ENCODE measurements at places on chromosomes 12 and 14. TPM values are rescaled to one million over a fixed set of nuclear protein-coding genes. Genes with fewer than 3 reads are reported as not detected.

DNA sequence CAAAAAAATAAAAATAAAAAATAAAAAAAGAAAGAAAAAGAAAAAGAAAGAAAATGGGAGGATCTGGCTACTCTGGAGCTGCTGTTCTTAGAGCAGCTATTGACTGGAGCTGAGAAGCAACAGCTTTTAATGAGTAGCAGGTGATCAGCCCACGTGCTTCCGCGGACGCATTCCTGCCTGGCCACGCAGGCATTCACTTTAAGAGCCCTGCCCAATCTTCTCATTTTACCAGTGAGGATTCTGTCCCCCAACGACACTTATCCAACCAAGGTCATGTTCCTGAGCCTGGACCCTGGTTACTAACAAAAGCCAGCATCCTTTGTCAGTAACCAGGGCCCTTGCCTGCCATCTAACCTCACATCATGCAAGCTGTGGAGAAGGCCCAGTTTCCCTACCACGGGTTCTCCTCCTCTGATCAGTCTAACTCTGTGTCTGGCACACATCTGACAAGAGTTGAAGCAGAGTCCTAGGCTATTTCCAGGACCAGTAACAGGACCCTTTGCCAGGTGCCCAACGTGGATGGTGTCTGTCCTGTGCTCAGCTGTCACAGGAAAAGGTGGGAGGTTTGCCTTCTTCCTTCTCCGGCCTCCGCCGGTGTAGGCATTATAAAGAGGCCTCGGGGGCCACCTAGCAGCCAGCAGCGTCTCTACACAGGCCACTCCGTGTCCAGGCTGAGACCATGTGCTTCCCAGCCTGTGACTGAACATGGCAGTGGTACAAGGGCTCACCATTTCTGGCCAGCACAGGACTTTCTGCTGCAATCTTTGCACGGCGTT lies 60.9 kb upstream of the GPATCH2L start:
- DNase-seq = no peak

DNA sequence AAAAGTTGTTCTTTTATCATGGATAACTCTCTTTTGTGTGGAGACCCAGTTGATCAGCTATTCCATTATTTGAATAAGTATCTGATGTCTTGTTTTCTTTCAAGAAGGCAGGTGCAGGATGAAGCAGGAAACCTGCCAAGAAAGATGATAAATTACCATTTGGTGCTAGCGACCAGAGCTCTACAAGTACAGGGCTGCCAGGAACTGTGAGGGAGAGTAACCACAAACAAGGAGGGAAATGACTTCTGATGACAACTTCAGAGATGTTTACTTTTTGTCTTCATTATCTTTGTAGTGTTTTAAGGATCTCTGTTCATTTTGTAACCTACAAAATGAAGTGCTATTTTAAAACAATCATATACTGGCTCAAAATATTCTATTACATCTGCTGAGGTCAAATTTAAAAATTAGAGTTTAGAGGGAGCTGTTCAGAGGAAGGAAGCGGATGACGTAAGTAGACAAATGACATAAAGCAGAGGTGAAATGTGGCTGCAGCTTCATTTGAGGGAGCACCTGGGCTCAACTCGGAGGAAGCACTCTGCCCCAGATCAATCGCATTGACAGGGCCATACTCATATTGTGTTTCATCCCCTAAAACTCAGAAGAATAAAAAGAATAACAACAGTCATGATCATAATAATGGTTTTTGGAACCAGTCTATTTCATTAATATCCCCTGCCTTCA lies 226.8 kb downstream of the C12orf42 start:
- no peak for DNase-seq

- no peak for DNase-seq
Observed at GRCh38 chr12:7498809-7499208, 4.8 kb downstream of the CD163 start.

- DNase-seq = no peak
Observed at GRCh38 chr12:75683220-75683619, 171.8 kb upstream of the KRR1 start.

- no peak for DNase-seq
Observed at GRCh38 chr12:22285846-22286245, 48.7 kb downstream of the ST8SIA1 start.

DNA sequence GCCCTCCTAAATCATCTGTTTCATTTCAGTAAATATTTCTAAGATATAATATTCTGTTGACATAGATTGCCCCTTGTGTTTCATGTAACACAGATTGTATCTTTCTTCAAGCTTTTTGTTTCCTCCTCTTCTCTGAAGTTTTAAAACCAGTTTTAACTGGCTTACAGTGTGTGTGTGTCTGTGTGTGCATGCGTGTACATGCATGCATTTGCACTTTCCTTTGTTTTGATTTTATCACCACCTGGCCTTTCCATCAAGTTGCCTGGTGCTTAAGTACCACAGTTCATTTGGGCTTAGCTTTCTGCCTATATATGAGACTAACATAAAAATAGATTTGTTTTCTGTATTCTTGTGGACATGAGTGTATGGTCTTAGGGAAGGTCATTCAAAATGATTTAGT lies 31.9 kb downstream of the ETNK1 start:
- no peak for DNase-seq

DNA sequence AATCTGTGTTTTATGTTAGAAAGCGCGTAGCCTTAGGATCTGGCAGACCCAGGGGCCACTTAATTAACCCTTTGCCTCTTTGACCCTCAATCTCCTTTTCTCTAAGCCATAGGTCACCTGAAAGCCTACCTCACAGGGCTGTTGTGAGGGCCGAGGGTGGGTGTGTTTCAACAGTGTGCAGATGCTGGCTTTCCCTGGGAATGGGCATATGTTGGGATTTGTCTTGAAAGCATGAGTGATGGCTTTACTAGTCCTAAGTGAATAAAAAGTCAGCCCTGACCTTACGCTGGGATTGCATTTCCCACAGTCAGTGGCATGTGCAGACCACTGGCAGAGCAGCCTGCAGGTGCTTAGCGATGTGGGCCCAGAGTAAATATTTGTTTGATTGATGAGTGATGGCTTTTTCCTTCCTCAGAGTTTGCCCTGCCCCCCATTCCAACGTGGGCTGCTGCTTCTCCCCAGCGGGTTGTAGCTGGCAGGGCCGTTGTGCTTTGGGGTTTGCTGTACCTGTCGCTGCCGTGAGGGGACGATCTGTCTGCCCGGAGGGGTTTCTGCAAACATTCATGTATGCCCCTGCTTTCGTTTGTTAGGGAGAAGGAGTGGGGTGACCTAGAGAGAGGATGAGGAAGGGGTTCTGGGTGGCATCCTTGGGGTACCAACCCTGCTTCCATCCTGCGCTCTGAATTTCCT lies 31.5 kb downstream of the MEG3 start:
- DNase-seq = no peak

DNA sequence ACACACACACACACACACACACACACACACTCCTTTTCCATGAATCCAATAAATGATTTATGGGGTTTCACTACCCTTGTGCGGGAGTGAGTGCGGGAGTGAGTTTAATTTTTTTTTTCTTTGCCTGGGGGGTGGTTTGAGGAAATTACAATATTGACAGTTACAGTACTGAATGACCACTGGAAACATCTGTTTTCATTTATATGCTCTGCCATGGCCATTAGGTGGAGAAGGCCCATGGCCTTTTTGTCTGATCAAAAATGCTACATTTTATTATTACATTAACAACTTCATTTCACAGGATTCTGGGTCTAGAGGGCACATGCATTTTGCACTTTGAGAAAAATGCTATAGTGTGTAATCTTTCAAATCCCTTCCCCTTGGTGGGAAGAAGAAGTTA lies 5.9 kb downstream of the TBX3 start:
- no peak for DNase-seq

GRCh38 chr12:73678335-73678734 lies 859.3 kb upstream of the ATXN7L3B start:
- no peak for DNase-seq

DNA sequence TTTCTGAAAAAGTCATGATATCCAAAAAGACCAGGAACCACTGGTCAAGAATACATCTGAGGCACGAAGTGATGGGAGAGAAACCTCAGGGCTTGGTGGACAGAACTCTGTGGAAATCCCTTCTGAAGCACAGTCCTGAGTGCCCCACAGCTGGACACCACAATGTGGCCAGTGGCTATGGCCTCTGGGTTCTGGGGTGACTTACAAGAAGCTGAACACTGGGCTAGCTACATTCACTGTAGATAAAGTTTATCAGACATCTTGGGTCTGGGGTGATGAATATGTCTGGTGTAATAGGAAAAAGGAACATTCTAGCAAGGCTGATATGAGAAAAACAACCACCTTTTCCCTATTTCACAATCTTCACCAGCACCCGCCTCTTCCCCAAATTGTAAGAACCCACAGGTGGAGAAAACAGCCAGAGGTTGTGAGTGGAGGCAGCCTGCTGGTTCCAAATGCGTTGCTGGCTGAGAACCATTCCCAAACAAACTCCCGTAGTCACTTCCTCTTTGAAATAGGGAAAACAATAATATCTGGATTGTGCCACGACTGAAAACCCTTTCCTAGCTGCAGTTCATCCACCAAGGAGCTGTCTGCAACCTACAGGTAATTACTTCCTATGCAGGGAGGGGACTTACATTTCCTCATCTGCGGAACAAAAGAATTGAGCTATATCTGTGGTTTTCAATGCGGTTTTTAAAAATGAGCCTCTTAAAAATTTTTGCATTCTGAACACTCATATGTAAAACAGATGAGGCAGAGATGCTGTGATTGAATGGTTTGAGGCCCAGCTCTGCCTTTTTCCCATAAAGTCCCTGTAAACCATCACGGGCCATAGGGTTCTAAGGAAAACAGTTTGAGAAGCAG lies 193.6 kb downstream of the SLC41A2 start:
- DNase-seq = no peak

DNA sequence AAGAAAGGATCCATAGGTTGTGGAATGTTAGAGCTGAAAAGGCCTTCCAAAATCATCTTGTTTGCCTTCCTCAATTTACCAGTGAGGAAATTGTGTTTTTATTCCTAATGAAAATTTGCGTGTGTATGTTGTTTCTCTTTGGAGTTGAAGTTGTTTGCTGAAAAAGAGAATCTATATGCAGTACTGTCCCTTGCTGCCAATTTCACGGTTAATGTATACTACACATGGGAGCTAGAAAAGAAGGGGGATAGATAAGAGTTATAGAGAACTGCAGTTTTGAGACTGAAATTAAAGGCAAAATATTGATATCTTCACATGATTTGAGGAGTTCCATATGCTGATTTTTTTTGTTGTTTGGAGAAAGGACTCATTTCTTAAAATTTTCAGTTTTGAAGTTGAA lies 62.0 kb upstream of the LRTM2 start:
- no peak for DNase-seq

GRCh38 chr14:34722723-34723545 lies 8.5 kb upstream of the CFL2 start:
- peak; percentile 58 for DNase-seq

DNA sequence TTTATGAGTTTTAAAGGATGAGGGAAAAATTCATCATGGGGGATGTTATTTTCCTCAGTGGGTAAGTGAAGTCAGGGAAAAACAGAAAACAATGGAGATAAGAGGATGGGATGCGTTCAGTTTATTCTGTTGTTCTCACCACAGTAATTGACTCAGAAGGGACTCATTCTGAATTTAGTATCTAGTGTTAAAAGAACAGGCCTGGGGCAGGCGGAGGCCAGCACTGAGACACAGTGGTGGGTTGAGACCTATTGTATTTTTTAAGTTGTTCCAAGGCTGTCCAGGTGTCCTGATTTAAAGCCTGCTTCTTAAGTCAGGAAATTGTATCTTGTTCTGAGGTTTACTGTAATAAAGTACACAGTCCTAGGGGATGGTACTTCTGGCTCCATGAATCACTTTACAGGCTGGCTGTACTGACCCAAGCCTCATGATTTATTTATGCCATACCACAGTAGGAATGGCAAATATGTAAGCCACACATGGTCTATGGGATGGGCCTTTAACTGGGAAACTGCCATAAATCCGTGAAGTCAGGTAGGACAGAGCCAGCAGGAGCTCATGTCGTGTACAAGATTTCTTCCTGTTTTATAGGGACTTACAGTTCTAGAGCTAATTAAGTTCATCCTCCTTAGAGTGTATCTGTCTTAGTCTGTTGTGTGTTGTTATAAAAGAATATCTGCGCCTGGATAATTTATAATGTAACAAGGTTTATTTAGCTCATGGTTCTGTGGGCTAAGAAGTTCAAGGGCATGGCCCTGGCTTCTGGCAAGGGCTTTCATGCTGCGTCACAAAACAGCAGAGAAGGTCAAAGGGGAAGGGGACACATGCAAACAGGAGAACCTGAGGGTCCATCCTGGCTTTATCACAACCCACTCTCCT lies 244.1 kb downstream of the FBXL14 start:
- peak; percentile 43 for DNase-seq

GRCh38 chr12:124745891-124746570 lies 117.6 kb downstream of the SCARB1 start:
- peak; percentile 96 for DNase-seq

Gene HOXC13
- polyA plus RNA-seq = not detected

Gene FGF23
- not detected for polyA plus RNA-seq
